HCT116 (cell line): ENCODE measurements at places on chromosomes 2 and 18. TPM values are rescaled to one million over a fixed set of nuclear protein-coding genes. Genes with fewer than 3 reads are reported as not detected.

GRCh38 chr18:49226243-49227000 lies 234.0 kb downstream of the DYM start:
- no peak overlapping the region for H3K27ac ChIP-seq
- H3K4me3 ChIP-seq = no peak overlapping the region

DNA sequence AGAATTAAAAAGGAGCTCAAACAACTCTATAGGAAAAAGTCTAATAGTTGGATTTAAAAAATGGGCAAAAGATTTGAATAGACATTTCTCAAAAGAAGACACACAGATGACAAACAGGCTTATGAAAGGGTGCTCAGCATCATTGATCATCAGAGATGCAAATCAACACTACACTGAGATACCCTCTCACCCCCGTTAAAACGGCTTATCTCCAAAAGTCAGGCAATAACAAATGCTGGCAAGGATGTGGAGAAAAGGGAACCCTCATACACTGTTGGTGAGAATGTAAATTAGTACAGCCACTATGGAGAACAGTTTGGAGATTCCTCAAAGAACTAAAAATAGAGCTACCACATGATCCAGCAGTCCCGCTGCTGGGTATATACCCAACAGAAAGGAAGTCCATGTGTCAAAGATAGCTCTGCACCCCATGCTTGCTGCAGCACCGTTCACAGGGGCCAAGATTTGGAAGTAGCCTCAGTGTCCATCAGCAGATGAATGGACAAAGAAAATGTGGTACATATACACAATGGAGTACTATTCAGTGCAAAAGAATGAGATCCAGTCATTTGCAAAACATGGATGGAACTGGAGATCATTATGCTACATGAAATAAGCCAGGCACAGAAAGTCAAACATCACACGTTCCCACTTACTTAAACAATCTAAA lies 46.7 kb upstream of the B3GNT7 start:
- no peaks in the 10 kb centered on the region for H3K27me3 ChIP-seq
- H3K36me3 ChIP-seq = no peaks in the 10 kb centered on the region
- no peaks in the 10 kb centered on the region for H3K4me1 ChIP-seq
- DNase-seq = no peak
- no peak overlapping the region for H3K4me3 ChIP-seq

DNA sequence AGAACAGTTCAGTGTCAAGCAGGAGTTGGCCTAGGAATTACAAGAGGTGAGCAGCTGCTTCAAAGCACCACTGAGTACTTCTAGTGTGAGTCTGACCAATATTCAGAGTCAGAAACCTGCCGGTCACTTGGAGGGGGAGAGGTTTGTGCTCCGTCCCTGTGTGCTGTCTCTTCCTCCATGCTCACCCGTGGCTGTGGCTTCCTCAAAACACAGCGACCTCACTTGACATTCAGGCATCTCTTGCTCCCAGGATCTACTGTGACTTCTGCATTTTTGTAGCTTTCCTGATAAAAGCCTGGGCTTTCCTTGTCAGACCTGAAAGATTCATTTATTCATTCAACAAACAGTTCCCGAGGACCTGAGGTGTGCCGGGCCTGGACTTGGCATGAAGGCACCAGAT lies 32.9 kb downstream of the TPRKB start:
- H3K27me3 ChIP-seq = no peaks in the 10 kb centered on the region
- no peak overlapping the region for H3K27ac ChIP-seq
- H3K36me3 ChIP-seq = no peaks in the 10 kb centered on the region
- no peaks in the 10 kb centered on the region for H3K4me1 ChIP-seq
- H3K4me3 ChIP-seq = no peak overlapping the region
- DNase-seq = no peak

GRCh38 chr18:43961722-43962121 lies 684.4 kb upstream of the SYT4 start:
- H3K4me1 ChIP-seq = no peaks in the 10 kb centered on the region
- H3K4me3 ChIP-seq = no peak overlapping the region
- no peak for DNase-seq
- H3K36me3 ChIP-seq = no peaks in the 10 kb centered on the region
- no peaks in the 10 kb centered on the region for H3K27me3 ChIP-seq

- H3K4me3 ChIP-seq = no peak overlapping the region
- H3K4me1 ChIP-seq = peaks cover 22% of the 10 kb centered on the region
- H3K27ac ChIP-seq = no peak overlapping the region
- peak; percentile 22 for DNase-seq
- H3K27me3 ChIP-seq = no peaks in the 10 kb centered on the region
Observed at GRCh38 chr2:8447610-8448221, 234.1 kb upstream of the ID2 start.

- H3K4me3 ChIP-seq = no peak overlapping the region
- no peak for DNase-seq
- no peaks in the 10 kb centered on the region; the same call in 1 of the 2 replicates for H3K4me1 ChIP-seq
- no peaks in the 10 kb centered on the region for H3K36me3 ChIP-seq
Observed at GRCh38 chr2:170156592-170156991, 21.4 kb upstream of the MYO3B start.

GRCh38 chr2:157500334-157500733 lies 56.4 kb upstream of the CYTIP start:
- H3K27me3 ChIP-seq = no peaks in the 10 kb centered on the region
- H3K36me3 ChIP-seq = no peaks in the 10 kb centered on the region
- no peak for DNase-seq
- H3K27ac ChIP-seq = no peak overlapping the region

GRCh38 chr18:52950155-52950554 lies 610.2 kb downstream of the DCC start:
- no peak overlapping the region for H3K4me3 ChIP-seq
- no peaks in the 10 kb centered on the region for H3K27me3 ChIP-seq
- DNase-seq = no peak
- H3K36me3 ChIP-seq = no peaks in the 10 kb centered on the region
- no peaks in the 10 kb centered on the region for H3K4me1 ChIP-seq

DNA sequence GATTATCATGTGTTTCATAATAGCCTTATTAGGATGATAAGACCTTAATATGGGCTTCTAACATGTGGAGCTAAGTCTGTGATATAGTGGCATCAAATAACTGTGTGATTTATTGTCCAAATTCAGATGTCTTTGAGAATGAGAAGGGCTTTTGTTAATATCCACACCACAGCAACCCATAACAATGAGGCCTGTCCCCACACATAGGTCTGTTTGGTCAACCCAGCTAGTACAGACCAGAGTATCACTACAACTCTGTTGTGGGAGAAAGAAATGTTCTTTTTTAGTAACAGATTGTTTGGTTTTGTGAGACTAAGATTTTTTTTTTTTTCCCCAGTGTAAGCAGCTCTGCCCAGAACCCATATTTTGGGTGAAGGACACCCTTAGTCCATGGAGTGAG lies 439.2 kb downstream of the PIK3C3 start:
- DNase-seq = no peak
- no peaks in the 10 kb centered on the region for H3K4me1 ChIP-seq
- H3K4me3 ChIP-seq = no peak overlapping the region

GRCh38 chr2:23122681-23123215 lies 262.2 kb upstream of the KLHL29 start:
- no peaks in the 10 kb centered on the region for H3K36me3 ChIP-seq
- DNase-seq = no peak
- H3K27me3 ChIP-seq = peaks cover 13% of the 10 kb centered on the region; the same call in 1 of the 2 replicates
- no peak overlapping the region for H3K4me3 ChIP-seq
- H3K4me1 ChIP-seq = no peaks in the 10 kb centered on the region
- H3K27ac ChIP-seq = no peak overlapping the region

DNA sequence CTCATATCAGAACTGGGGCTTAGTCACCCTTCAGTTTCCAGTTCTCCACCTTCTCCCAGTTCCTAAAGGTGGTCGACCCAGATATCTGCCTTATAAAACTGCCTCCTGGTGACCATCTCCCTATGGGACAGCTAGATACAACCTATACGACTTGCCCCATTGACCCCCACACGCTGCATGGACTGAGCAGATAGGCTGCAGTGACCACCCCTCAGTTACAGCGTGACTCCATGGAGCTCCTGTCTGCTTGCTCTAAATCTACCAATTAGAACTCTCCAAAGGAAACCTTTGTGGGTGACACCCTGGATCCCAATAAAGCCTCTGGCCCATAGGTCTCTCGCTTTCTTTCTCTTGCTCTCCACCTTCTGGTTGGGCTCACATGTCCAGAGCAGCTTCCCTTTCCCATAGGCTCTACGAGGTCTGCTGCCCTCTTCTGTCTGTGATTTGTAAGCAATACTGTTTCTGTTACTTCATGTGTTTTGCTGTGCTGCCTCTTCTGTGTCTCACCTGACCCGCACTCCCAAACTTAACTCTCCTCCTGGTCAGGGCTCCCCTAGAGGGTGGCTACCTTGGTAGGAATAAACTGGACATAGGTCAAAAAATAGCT lies 971.3 kb upstream of the FAM98A start:
- no peaks in the 10 kb centered on the region for H3K4me1 ChIP-seq
- no peak for DNase-seq
- no peak overlapping the region for H3K27ac ChIP-seq
- H3K36me3 ChIP-seq = no peaks in the 10 kb centered on the region
- no peaks in the 10 kb centered on the region for H3K27me3 ChIP-seq
- H3K4me3 ChIP-seq = no peak overlapping the region

- no peak overlapping the region for H3K27ac ChIP-seq
- H3K4me1 ChIP-seq = peaks cover 11% of the 10 kb centered on the region; the same call in 1 of the 2 replicates
- no peaks in the 10 kb centered on the region for H3K27me3 ChIP-seq
- H3K4me3 ChIP-seq = no peak overlapping the region
- peak; percentile 12 for DNase-seq
Observed at GRCh38 chr18:39172695-39173421, 1607.3 kb upstream of the CELF4 start.

DNA sequence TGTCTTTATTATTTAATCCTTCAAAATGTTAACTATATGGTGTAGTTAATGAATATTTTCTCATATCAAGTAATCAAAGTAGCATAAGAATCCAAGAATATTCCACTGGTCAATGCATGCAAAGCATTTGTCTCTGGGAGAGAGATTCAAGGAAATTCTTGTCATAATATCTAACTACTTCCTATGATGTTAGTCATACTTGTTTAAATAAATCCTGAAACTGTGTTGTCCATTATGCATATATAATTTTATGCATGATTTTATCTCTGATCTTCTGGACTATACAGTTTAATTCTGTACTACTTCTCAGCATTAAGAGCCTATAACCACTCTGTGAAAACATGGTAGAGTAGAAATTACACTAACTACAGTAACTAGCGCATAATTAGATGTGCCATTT lies 388.3 kb downstream of the NR4A2 start:
- H3K27ac ChIP-seq = no peak overlapping the region
- H3K36me3 ChIP-seq = no peaks in the 10 kb centered on the region
- DNase-seq = no peak
- H3K4me3 ChIP-seq = no peak overlapping the region
- H3K27me3 ChIP-seq = no peaks in the 10 kb centered on the region

DNA sequence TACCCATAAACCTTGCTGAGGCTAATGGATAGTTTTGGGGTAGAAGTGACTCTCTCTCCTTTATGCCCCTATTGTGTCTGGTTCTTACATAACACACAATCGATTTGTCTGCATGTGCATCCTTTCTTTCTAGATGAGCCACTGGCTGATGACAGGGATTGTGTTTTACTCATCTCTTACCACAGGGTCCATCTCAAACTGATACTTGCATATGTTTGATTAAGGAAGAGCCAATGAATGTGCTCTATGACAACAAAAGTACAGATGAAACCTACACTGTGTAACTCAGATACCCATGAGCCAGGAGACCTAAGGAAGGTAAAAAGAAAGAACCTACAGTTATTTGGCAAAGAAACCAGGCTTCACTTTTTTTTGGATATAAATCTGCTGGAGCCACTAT lies 13.2 kb upstream of the BZW1 start:
- peaks cover 5% of the 10 kb centered on the region; the same call in 1 of the 2 replicates for H3K4me1 ChIP-seq
- DNase-seq = no peak
- no peaks in the 10 kb centered on the region for H3K27me3 ChIP-seq
- H3K4me3 ChIP-seq = no peak overlapping the region
- no peak overlapping the region for H3K27ac ChIP-seq

- no peak overlapping the region for H3K27ac ChIP-seq
- H3K27me3 ChIP-seq = no peaks in the 10 kb centered on the region
- H3K36me3 ChIP-seq = no peaks in the 10 kb centered on the region
- H3K4me3 ChIP-seq = no peak overlapping the region
Observed at GRCh38 chr2:41923156-41923786, 124.5 kb upstream of the PKDCC start.

GRCh38 chr2:99373144-99373543 lies 36.0 kb downstream of the EIF5B start:
- H3K27ac ChIP-seq = no peak overlapping the region
- H3K27me3 ChIP-seq = no peaks in the 10 kb centered on the region
- no peak overlapping the region for H3K4me3 ChIP-seq
- H3K36me3 ChIP-seq = peaks cover 37% of the 10 kb centered on the region
- DNase-seq = no peak
- no peaks in the 10 kb centered on the region for H3K4me1 ChIP-seq

GRCh38 chr18:9782073-9782857 lies 74.2 kb downstream of the RAB31 start:
- H3K36me3 ChIP-seq = no peaks in the 10 kb centered on the region
- no peak overlapping the region for H3K4me3 ChIP-seq
- H3K4me1 ChIP-seq = peaks cover 37% of the 10 kb centered on the region
- no peak for DNase-seq
- H3K27ac ChIP-seq = 0 out of 2 replicates have a peak overlapping the region, but pooled peaks have one; percentile 1

The BZW1 gene
- total RNA-seq = 454 TPM

The MAP3K19 gene
- total RNA-seq = not detected

The AGBL5 gene
- 40.0 TPM for total RNA-seq

The ELOA2 gene
- not detected for total RNA-seq

The IL1RL1 gene
- total RNA-seq = not detected

The DES gene
- total RNA-seq = 4.2 TPM

The PRPF40A gene
- 171 TPM for total RNA-seq

The PSMA8 gene
- not detected for total RNA-seq

The PJVK gene
- total RNA-seq = 2.6 TPM

The UGT1A10 gene
- not detected for total RNA-seq
